GM12878 (cell line): ENCODE measurements at places on chromosomes 3 and 15. TPM values are rescaled to one million over a fixed set of nuclear protein-coding genes. Genes with fewer than 3 reads are reported as not detected.

DNA sequence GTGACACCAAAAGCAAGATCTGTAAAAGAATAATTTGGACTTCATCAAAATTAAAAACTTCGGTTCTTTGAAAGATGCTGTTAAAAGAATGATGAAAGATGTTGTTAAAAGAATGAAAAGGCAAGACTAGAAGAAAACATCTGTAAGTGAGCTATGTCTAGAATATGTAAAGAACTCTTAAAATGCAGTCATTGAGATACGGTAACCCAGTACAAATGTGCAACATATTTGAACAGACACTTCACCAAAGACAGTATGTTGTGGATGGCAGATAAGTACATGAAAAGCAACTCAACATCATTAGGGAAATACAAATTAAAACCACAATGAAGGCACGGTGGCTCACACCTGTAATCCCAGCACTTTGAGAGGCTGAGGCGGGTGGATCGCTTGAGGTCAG is 139.5 kb downstream of the LRIG1 start:
- H3K27ac ChIP-seq, result no peak overlapping the region
- no peak overlapping the region for H3K4me3 ChIP-seq
- H3K36me3 ChIP-seq, result no peaks in the 10 kb centered on the region
- H3K4me1 ChIP-seq, result no peaks in the 10 kb centered on the region
- no peak for DNase-seq
- no peaks in the 10 kb centered on the region for H3K27me3 ChIP-seq

The VIPR1 gene
- polyA plus RNA-seq, result 0.07 TPM in 1 of 2 replicates, not detected in the other

The ZNF385D gene
- not detected in 2 replicates for polyA plus RNA-seq

- H3K27me3 ChIP-seq, result peaks cover 23% of the 10 kb centered on the region
- H3K27ac ChIP-seq, result no peak overlapping the region
- H3K36me3 ChIP-seq, result no peaks in the 10 kb centered on the region
- DNase-seq, result no peak
Observed at GRCh38 chr3:126354776-126355175, 2.4 kb downstream of the KLF15 start.

The SNX4 gene
- 90.5 and 96.4 TPM in 2 replicates for polyA plus RNA-seq

DNA sequence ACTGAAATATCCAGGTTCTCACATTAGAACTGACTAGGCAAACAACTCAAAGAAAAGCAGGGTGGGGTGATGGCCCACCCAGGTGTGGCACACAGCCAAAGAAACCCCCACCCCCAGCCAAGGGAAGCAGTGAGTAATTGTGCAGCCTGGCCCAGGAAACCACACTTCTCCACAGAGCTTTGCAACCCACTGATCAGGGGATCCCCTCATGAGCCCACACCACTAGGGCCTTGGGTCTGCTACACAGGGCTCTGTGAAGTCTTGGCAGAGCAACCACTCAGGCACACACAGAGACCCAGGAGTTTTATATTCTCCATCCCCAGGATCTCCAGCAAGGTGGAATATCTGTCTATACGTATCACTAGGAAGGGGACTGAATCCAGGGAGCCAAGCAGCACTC is 22.2 kb upstream of the TRIM42 start:
- no peak overlapping the region for H3K4me3 ChIP-seq
- DNase-seq, result no peak
- no peaks in the 10 kb centered on the region for H3K4me1 ChIP-seq
- no peaks in the 10 kb centered on the region for H3K36me3 ChIP-seq
- H3K27me3 ChIP-seq, result no peaks in the 10 kb centered on the region
- no peak overlapping the region for H3K27ac ChIP-seq

DNA sequence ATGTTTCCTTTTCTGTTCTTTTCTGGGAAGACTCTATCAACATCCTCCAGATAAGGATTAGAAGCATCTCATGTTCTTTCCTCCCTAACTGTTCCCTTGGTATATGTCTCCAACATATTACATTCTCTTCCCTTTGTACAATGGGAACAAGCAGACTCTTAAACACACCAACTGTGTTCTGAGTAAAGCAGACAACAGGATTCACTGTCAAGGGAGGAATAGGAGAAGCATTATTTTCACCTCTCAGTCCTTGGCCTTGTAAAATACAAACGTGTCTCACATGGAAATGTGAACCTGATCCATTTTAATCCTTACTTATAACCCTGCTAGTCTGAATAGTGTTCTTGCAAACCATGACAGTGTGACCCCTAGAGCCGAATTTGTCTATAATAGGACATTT is 19.6 kb downstream of the GYG1 start:
- DNase-seq, result no peak
- no peaks in the 10 kb centered on the region for H3K27me3 ChIP-seq
- no peak overlapping the region for H3K4me3 ChIP-seq
- no peaks in the 10 kb centered on the region; the same call in 1 of the 2 replicates for H3K4me1 ChIP-seq

The SI gene
- polyA plus RNA-seq, result not detected in 2 replicates

- H3K36me3 ChIP-seq, result no peaks in the 10 kb centered on the region
- peaks cover 5% of the 10 kb centered on the region for H3K4me1 ChIP-seq
- H3K27ac ChIP-seq, result no peak overlapping the region
Observed at GRCh38 chr15:78133801-78134200, 2.6 kb upstream of the CIB2 start.

The GOLGA6L9 gene
- polyA plus RNA-seq, result 0.92 and 1.0 TPM in 2 replicates

The STRIT1 gene
- not detected in 2 replicates for polyA plus RNA-seq

DNA sequence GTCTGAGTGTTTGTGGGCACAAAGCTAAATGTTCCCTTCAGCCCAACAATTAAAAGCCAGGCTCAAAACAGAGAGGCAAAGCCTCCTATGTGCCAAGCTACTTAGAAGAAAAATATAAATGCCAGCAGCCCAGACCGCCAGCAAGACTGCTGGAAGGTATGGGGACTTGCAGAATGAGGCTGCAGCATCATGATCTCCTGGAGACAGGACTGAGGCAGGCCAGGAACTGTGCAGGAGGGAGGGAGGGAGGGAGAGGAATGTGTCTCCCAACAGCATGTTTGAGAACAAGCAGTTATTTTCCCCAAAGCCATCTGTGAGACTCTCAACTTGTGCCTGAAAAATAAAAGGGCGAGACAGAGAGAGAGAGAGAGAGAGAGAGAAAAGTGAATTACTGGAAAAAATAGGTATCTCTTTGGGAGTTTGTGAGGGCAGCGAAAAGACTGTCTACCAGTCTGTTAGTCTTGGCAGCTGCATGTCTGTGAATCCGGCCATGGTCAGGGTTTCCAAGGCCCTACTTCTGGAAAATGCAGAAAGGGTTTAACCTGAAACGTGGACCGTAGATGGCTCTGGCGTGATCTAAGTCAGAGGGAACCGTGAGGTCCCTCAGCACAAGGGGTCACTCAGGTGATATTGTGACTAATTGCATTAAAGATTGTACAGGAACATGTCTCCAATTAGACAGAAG is 139.7 kb upstream of the COL8A1 start:
- H3K4me1 ChIP-seq, result no peaks in the 10 kb centered on the region
- H3K27me3 ChIP-seq, result no peaks in the 10 kb centered on the region
- H3K27ac ChIP-seq, result no peak overlapping the region
- no peaks in the 10 kb centered on the region for H3K36me3 ChIP-seq
- DNase-seq, result no peak

The NKIRAS1 gene
- 16.6 and 17.9 TPM in 2 replicates for polyA plus RNA-seq

The NR1I2 gene
- 0.28 and 0.47 TPM in 2 replicates for polyA plus RNA-seq

- no peaks in the 10 kb centered on the region for H3K4me1 ChIP-seq
- no peak overlapping the region for H3K27ac ChIP-seq
- no peaks in the 10 kb centered on the region for H3K27me3 ChIP-seq
- no peak overlapping the region for H3K4me3 ChIP-seq
- H3K36me3 ChIP-seq, result no peaks in the 10 kb centered on the region
Observed at GRCh38 chr3:104887069-104887468, 479.6 kb upstream of the ALCAM start.

The CACNA2D2 gene
- polyA plus RNA-seq, result not detected in 2 replicates

DNA sequence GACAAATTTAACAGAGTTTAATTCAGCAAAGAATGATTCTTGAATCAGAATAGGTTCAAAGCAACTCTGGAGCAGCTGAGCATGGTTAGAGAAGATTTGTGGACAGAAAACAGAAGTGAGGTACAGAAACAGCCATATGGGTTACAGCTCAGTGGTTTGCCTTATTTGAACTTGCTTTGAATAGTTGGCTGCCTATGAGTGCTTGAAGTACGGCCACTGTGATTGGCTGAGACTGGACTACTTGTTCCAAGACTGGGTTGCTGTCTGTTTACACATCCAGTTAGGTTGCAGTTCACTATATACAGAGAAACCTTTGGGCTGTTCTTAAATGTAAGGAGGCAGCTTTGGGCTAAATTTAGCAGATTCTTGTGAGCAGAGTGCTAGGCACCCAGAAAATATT is 79.4 kb upstream of the CADPS start:
- no peaks in the 10 kb centered on the region for H3K36me3 ChIP-seq
- peak; percentile 1 for DNase-seq
- no peak overlapping the region for H3K4me3 ChIP-seq
- no peaks in the 10 kb centered on the region for H3K27me3 ChIP-seq

- H3K4me3 ChIP-seq, result no peak overlapping the region
- H3K36me3 ChIP-seq, result no peaks in the 10 kb centered on the region
- H3K27me3 ChIP-seq, result no peaks in the 10 kb centered on the region
- DNase-seq, result no peak
Observed at GRCh38 chr3:121969631-121970030, 52.4 kb downstream of the ILDR1 start.

- no peaks in the 10 kb centered on the region; the same call in 1 of the 2 replicates for H3K36me3 ChIP-seq
- peaks cover 28% of the 10 kb centered on the region for H3K4me1 ChIP-seq
- peak overlapping the region; percentile 34; the same call in 1 of the 2 replicates for H3K27ac ChIP-seq
- no peak for DNase-seq
Observed at GRCh38 chr3:42159706-42160472, 68.7 kb downstream of the TRAK1 start.

GRCh38 chr15:44736181-44736765 is at the start of gene TRIM69:
TRIM69 (plus strand) TSS chr15:44736528; CDS start chr15:44736705, 177 bp downstream.
- no peaks in the 10 kb centered on the region for H3K27me3 ChIP-seq
- H3K4me1 ChIP-seq, result peaks cover 33% of the 10 kb centered on the region
- H3K36me3 ChIP-seq, result peaks cover 12% of the 10 kb centered on the region
- peak within 1 kb of the TSS; percentile 81 for H3K27ac ChIP-seq

The CCDC191 gene
- 0.64 and 1.7 TPM in 2 replicates for polyA plus RNA-seq

GRCh38 chr3:38516669-38517068 is 20.5 kb downstream of the EXOG start:
- DNase-seq, result no peak
- H3K4me3 ChIP-seq, result no peak overlapping the region
- H3K27ac ChIP-seq, result no peak overlapping the region
- H3K27me3 ChIP-seq, result no peaks in the 10 kb centered on the region
- H3K36me3 ChIP-seq, result peaks cover 5% of the 10 kb centered on the region; the same call in 1 of the 2 replicates

- no peaks in the 10 kb centered on the region for H3K27me3 ChIP-seq
- no peak overlapping the region for H3K27ac ChIP-seq
- H3K36me3 ChIP-seq, result no peaks in the 10 kb centered on the region
- DNase-seq, result no peak
- no peaks in the 10 kb centered on the region for H3K4me1 ChIP-seq
- H3K4me3 ChIP-seq, result no peak overlapping the region
Observed at GRCh38 chr3:10467904-10468612, 37.3 kb downstream of the ATP2B2 start.

- no peaks in the 10 kb centered on the region for H3K27me3 ChIP-seq
- H3K36me3 ChIP-seq, result no peaks in the 10 kb centered on the region
- H3K27ac ChIP-seq, result 0 out of 2 replicates have a peak overlapping the region, but pooled peaks have one; percentile 13
- DNase-seq, result no peak
- peaks cover 47% of the 10 kb centered on the region for H3K4me1 ChIP-seq
Observed at GRCh38 chr3:72818092-72818773, 30.0 kb downstream of the SHQ1 start.

The CRYGS gene
- 0.73 and 1.6 TPM in 2 replicates for polyA plus RNA-seq

The MAP2K5 gene
- 10.3 and 14.6 TPM in 2 replicates for polyA plus RNA-seq

DNA sequence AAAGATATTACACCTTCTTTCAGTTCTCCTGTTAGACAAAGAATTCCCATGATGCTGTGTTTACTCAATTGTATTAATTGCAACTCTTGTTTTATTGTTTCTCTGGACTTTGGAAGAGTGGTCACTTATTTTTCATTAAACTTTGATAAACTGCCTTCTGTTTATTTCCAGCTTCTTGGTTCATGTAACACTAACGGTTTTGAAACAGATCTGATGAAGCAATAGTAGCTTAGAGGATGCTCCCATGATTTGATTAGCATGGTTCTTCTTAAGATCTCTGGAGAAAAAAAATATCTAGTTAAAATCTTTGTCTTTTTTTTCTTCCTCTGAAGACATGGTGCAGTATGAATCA is 90.1 kb downstream of the FNDC3B start:
- no peak overlapping the region for H3K27ac ChIP-seq
- H3K36me3 ChIP-seq, result peaks cover 2% of the 10 kb centered on the region
- no peak for DNase-seq
- no peak overlapping the region for H3K4me3 ChIP-seq

- no peak overlapping the region for H3K4me3 ChIP-seq
- no peaks in the 10 kb centered on the region for H3K27me3 ChIP-seq
- H3K36me3 ChIP-seq, result no peaks in the 10 kb centered on the region
- DNase-seq, result no peak
- H3K27ac ChIP-seq, result no peak overlapping the region
Observed at GRCh38 chr3:110697961-110698360, 373.7 kb upstream of the NECTIN3 start.

DNA sequence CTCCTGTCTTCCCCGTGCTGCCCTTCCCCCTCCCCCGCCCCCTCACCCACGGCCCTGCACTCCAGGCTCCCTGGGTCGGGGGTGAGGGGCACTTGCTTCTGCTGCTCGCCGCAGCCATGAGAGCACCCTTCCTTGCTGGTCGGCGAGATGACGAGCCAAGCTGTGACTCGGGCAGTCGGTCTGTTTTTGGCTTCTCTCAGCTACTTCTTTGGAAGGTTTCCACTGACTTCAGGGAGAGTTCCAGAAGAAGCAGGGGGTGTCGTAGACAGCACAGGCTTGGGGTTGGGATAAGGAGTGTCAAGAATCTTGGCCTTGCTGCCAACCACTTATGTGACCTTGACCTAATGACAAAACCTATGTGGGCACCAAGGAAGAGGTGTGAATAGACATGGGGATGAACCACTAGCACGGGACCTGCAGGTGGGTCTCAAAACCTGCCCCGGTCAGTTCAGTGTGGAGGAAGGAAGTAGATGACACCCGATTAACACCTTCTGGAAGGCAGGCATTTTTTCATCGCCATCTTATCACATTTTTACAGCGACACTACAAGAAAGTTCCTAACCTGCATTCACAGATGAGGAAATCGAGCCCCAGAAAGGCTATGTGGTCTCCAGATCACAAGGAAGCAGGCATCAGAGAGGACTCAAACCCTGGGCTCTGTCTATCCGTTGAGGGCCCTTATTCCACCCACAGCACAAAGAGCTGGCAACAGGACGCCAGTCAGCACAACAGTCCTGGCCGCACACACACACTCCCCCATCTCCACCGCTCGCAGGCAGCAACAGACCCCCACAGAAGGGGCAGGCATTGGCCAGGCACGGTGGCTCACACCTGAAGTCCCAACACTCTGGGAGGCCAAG is 120.9 kb downstream of the LIPC start:
- H3K4me1 ChIP-seq, result peaks cover 23% of the 10 kb centered on the region
- no peaks in the 10 kb centered on the region for H3K27me3 ChIP-seq
- H3K4me3 ChIP-seq, result no peak overlapping the region
- DNase-seq, result no peak

DNA sequence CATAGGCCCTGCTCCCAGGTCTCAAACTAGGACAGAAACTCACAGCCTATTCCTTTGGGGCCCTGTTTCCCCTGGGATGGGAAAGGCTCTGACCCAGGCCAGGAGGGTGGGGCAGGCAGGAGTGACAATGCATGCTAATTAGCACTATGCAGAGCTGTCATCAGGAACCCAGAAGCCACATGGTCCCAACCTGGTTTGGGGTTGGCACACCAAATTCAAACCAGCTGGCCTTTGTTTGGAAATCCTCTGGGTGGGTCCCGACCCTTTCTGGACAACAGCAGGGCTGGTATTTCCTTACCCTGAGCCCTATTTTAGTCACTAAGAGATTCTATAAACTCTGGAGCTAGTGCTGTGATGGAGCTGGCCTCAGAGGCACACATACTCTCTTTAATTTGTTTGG is 166.2 kb downstream of the LRTM1 start:
- H3K4me3 ChIP-seq, result no peak overlapping the region
- no peaks in the 10 kb centered on the region for H3K4me1 ChIP-seq
- no peaks in the 10 kb centered on the region for H3K36me3 ChIP-seq
- H3K27me3 ChIP-seq, result no peaks in the 10 kb centered on the region
- no peak for DNase-seq
- H3K27ac ChIP-seq, result no peak overlapping the region
